ENCODE measurements at places on chromosomes 1 and 21.

- peak; percentile 86 for DNase-seq
Measured at GRCh38 chr1:154405747-154406571, 816 bp downstream of the IL6R start.

- peak; percentile 83 for DNase-seq
Measured at GRCh38 chr1:227764019-227764391, 28.8 kb downstream of the SNAP47 start.

- DNase-seq = no peak
Measured at GRCh38 chr1:32811917-32812316, 5.2 kb downstream of the YARS1 start.

DNA sequence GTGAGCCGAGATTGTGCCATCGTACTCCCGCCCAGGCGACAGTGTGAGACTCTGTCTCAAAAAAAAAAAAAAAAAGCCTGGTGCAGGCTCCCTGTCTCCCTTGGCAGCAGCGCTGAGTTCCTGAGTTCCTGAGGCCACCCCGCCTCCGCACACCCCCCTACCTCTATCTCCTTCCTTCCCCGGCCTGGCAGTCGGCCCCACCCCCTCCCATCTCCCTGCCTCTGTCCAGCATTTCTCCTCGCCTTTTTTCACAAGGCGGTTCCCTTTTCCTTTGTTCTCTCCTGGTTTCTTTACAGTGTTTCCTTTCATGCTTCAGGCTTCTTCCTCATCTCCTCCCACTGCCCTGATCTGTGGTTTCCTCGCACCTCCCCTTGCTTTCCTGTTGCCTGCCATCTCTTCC is 2.7 kb downstream of the RORC start:
- DNase-seq = peak; percentile 35

DNA sequence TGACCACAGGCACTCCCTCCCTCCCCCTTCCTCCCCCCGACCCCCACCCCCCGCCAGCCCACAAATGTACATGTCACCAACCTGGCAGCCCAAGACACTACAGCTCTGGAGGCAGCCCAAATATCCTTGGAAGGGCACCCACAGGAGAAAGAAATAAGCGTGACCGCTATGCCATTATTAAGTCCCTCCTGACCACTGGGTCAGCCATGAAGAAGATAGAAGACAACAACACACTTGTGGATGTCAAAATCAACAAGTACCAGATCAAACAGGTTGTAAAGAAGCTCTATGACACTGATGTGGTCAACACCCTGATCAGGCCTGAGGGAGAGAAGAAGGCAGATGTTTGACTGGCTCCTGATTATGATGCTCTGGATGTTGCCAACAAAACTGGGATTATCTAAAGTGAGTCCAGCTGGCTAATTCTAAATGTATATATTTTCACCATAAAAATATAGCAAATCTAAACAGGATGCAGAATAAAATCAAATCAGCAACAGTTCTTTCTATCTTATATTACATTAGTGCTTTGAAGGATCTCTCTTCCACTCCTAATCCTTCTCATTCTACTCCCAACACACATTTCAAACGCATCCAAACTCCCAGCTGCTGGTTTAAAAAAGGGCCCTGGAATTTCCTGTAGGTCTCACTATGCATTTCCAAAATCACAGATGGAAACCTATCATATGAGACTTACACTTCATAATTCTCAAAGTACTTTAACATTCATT is 77.4 kb upstream of the SLFNL1 start:
- no peak for DNase-seq

DNA sequence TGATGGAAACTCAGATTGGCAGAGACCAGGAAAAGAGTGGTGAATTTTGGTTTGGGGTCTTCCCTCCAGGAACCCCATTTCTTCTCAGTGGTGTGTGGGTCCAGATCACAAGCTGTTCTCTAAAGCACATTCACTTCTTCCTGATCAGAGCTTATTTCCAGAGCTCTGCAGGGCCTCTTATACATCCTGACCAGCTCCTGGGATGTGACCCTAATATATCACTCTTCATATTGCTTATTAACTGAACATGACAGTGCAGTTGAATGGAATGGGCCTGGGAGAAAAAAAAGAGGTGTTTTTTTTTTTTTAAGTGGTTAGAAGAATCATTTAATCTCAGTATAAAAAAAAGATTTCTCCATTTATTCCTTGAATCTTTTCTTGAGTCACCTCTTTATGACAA is 29.6 kb upstream of the DNM3 start:
- DNase-seq = no peak

- no peak for DNase-seq
Measured at GRCh38 chr1:101392552-101392951, 155.7 kb downstream of the S1PR1 start.

GRCh38 chr1:102529446-102529845 is 532.7 kb upstream of the OLFM3 start:
- no peak for DNase-seq

DNA sequence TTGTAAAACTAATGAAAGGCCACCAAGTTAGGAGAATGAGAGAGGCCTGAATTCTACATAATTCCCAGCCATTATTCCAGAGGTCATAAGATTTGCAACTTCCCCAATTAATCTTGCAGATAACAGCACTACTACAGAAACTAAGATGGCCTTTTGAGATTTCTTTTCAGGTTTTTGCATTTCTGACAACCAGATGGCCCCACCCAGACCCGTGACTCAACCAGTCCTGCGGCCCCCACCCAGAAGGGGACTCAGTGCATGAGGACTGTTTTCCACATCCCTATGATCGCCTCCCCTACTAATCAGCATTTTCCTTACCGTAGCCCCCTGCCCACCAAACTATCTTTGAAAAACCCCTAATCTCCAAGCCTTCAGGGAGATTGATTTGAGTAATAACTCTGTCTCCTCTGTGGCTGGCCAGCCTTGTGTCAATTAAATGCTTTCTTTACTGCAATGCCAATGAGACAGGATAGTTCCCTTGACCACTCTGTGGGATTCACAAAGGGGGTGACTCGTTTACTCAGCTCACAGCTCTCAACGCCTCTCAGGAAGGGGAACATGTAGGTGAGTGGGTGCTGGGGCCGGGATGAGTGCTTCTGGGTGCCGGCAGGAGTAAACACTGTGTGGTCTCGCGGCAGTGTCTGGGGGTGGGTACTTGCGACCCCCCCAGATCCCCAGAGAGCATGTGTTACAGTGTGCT is 10.5 kb upstream of the CNIH3 start:
- DNase-seq = no peak

DNA sequence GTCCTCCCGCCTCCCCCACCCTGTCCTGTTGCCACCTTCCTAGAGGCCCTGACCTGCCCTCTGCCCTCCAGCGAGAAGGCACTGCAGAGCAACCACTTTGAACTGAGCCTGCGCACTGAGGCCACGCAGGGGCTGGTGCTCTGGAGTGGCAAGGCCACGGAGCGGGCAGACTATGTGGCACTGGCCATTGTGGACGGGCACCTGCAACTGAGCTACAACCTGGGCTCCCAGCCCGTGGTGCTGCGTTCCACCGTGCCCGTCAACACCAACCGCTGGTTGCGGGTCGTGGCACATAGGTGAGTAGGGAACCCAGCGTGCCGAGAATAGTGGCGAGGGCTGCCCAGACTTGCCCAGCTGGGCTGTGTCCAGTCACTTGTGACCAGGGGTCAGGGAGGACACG is 20.4 kb downstream of the RNF223 start:
- no peak for DNase-seq

DNA sequence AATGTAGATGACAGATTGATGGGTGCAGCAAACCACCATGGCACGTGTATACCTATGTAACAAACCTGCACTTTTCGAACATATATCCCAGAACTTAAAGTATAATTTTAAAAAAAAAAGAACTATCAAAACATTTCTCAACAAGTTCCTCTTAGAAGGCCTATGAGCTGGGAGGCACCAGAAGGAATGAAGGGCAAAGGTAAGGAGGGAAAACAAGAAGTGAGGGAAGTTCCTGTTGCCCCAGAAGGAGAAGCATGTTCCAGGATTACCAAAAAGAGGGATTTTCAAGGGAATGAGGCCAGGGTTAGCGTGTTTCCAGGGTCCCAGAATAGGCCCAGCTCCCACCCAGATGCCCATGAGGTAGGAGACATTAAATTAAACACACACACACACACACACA is 361.0 kb downstream of the SETD4 start:
- no peak for DNase-seq

DNA sequence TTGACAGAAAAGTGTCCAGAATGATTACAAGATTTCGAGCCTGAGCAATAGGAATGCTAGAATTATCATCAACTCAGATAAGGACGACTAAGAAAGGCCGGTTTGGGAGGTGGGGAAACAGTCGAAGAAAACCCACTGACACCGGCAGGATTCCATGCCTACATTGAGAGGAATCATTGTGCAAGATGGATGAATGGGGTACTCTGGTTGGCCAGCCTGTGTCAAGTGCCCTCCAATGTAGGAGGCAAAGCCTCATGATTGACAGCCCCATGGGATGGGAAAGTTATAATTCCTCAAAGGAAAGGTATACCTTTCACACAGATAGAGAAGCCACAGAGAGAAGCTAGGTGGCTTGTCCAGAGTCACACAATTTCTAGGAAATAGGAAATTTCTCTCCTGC is 153.5 kb upstream of the CTTNBP2NL start:
- no peak for DNase-seq

DNA sequence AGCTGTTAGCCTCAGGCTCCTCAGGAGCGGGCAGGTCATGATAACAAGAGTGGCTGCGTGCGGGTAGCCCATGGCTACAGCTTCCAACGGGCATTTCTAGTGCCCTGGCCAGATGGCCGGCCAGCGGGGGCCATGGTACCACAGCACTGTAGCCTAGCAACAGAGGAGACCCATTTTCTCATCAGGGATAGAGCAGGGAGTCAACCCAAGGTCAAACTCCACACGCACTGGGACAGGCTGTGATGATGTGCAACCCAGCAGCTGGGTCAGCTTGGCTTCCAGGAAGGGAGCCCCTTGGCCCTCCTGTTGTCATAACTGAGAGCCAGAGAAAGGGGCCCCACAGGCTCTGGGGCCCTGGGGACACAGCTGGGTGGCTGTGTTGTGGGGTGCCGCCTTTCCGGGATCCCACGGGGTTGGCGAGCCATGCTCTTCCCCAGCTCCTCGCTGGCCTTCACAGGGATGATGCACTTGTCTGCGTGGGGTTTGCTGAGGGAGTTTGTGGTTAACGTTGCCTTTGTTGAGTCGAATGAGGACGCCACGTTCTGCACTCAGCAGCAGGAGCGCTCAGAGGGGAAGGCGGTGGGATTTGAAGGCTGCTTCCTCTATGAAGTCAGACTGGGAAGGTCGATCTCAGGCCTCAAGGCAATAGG is 46.3 kb downstream of the COL18A1 start:
- DNase-seq = no peak

Measured in adipocyte (in vitro differentiated cells).